Natural killer cell treated with Interleukin-12 subunit alpha and Interleukin-12 subunit beta and Interleukin-15 and Interleukin-18, amount 100 ng/mL, for 72 hours (primary cell): ENCODE measurements at places on chromosomes 3 and 15.

DNA sequence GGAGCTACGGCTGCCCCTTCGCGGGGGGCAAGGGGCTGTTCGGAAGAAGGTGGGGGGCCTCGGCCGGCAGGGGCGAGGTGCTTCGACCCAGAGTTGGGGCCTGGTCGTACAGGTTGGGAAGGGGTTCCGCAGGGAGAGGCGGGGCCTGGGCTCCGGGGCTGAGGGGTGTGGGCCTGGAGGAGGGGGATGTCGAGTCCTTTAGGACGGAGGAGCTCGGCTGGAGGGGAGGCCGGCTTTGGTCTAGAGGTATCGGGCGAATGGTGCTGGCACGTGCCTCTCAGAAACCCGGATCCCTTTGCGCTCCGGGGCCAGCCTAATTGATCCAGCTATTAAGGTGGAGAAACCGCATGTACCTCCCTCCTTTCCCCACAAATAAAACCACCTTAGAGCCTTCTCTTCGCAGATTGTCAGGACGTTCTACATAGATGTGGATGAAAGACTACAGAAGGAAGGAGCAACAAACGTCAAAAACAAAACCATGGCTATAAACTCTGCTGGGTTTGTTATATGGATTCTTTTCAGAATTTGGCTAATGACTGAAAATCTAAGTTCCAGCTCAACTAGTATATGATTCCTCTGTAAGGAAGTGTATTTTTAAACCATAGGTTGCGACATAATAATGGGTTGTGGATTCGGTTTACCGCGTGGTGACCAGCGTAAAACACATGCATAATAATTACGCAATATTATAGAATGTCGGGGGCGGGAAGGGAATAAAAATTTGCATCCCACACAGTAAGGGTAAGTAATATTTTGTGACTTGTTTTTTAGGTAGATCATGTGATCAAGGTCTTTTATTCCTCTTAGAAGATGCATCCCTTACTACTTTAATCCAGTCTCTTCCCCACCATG is 644 bp upstream of the NGLY1 start:
- DNase-seq, result peak; percentile 81

- DNase-seq, result no peak
Observed at GRCh38 chr3:173397161-173398110, at the start of gene NLGN1. Gene NLGN1, plus strand, starts transcription at chr3:173397744.

DNA sequence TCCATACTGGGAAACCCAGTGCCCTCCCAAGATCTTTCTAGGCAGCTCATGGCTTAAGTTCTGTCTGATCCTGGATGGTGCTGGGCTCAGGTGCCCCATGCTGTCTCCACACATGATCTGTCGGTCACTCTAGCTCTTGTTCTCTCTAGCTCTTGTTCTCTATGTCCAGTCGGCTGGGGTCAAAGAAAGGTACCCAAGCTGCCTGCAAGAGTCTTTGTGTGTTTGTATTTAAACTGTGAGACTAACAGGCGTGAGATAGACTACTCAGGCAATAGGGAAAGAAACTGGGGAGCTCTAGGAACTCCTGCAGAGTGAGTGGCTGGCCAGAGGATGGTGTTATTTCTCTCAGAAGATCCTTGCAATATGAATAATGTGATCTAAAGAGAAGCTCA is 40.2 kb downstream of the GPR156 start:
- DNase-seq, result no peak

GRCh38 chr15:52785672-52786406 is 4.3 kb downstream of the ONECUT1 start:
- DNase-seq, result peak; percentile 49

- no peak for DNase-seq
Observed at GRCh38 chr3:481680-482079, 285.1 kb downstream of the CHL1 start.

- no peak for DNase-seq
Observed at GRCh38 chr3:55521064-55521737, 34.1 kb upstream of the WNT5A start.

DNA sequence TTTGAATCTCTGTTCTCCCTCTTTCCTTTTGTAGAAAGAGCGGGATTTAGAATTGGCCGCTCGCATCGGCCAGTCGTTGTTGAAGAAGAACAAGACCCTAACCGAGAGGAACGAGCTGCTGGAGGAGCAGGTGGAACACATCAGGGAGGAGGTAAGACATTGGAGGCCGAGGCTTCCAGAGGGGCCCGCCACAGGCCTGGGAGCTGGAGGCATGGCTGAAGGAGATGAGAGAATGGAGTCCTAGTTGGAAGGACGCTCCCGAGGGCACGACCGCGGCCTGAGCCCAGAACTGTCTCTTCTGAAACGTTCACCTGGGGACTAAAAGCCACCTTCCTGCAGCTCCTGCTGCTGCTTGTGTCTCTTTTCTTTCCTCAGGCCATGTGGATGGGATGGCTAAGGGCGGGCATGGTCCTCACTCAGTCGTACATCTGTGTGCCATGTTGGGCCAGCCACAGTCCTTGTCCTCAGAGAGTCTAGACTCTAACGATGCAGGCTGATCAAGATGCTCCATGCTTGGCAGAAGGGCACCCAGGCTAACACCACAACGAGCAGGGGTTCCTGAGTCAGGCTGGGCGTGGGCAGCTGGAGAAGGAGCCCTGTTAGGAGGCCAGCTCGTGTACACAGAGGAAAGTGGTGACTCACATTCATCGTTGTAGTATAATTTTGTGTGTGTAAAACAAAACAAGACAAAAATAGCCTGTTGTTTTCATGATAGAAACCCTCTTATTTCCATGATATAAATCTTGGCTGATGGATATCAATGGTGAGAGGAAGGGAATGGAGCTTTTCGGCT is 81.1 kb downstream of the CCK start:
- DNase-seq, result no peak

GRCh38 chr3:38268522-38268921 is 2.9 kb downstream of the SLC22A13 start:
- no peak for DNase-seq

DNA sequence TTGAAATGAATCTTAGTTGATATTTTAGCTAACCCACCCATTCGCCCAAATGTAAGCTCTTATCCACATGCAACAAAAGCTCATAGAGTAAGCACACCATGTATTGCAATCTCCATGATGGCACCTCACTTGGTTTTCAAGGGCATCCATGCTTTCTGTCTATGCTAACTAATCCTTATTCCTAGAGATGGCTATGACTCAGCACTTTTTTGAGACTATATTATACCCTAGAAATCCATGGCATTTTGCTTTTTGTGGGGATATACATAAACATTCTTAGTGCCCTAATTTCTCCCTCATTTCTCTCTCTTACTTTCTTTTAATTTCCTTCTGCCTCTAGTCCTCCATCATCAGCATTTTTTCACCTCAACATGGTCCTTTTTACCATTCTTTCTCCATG is 168.5 kb upstream of the STT3B start:
- no peak for DNase-seq

DNA sequence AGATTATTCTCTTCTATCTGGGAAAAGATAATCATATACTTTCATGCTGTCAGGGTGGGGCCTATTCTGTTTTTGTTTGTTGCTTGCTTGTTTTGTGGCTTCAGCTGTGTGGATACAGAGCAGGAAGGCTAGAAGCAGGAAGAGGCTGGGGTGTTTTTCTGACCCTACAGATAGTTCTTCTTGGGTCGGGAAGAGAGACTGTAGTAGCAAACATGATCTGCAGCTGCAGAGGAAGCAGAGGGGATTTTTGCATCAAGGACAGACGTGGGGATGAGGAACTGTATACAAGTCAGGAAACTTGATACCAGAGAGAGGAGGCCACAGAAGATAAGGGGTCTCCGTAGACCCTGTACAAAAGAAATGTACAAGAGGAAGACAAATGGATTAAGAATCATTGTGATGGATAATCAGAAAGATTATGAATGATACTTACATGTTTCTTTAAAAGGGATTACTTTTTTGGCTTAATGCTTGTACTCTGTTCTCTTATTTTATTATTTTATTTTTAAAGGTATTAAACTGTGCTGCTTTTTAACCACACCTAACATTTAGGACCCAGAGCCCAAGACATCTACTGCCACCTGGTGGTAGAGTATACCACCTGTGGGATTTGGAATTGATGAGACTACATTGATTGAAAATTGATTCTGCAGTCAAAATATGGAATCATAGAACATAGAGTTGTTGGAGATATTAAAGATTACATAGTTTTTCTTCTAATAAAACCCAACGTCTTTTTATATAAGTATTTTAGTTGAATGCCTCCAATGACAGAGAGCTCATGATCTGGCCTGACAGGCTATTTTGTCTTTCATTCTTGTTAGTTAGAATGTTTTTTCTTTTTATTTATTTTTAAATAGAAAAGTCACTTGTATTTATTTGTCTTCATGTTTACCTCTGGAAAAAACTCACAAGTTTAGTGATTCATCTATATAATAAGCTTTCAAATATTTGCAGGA is 87.3 kb upstream of the ROPN1 start:
- DNase-seq, result no peak

DNA sequence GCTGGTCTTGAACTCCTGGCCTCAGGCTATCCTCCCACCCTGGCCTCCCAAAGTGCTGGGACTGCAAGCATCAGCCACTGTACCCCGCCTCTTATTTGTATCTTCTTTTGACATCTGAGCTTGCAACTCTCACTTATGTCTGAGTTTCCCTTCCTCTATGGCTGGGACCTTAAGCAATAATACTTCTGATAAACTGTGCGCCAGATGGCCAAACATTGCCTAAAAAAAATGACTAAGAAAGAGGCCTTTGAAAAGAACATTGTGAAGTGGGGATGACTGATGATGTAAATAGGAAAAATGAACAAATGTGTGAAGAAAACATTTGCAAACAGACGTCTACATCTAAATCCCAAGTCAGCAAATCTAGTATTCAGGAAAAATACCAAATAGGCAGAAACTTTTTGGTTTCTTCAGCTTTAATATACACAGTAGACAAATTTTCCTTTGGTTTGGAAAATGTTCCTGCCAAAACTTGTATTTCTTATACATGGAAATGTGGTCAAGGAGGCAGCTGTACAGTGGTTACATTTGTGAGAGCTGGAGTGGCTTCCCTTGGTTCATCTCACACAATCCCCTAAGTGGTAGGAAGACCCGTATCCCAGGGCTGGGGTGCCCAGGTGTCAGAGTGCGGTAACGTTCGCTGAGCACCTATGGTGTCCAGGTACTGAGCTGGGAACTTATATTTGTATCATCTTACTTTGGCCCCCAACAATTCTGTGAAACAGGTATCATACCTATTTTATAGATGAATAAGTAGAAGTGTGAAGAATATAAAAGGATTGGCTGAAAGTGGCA is 11.6 kb upstream of the TFRC start:
- DNase-seq, result no peak

DNA sequence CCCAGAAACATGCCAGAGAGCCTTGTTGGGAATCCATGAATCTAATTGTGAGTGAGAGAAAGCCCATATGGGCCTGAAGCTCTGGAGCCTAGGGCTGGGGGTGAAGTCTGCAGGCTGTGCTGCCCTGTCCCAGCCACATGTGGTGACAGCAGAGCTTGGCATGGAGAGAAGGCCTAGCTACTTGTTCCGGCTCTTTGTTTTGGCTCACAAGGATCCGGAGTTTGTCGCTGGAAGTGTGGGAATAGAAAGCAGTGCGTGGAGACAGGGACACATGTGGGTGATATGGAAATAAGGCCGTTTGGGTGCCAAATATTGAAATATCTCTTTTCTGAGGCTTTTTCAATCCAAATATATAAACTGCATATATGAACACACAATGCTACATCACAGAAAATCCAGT is 78.2 kb downstream of the CLSTN2 start:
- no peak for DNase-seq

DNA sequence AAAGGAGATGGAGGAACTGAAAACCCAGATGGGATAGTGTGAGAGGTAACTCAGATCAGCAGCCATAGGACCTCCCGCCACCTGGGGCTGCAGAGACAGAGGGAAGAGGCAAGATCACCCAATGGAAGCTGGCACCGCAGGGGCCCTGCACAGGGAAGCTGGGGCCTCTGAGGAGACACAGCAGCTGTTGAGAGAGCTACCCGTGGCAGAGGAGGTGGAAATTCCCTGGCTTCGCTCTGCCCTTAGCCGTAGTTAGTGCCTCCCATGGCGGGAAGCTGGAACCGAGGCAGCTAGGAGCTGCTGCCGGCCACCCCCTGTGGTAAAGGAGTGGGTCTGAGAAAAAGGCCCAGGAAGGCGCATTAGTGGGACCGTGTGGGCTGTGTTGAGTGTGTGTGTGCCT is 18.0 kb upstream of the PLXNA1 start:
- DNase-seq, result no peak

GRCh38 chr3:134885877-134886621 is 91.0 kb downstream of the EPHB1 start:
- DNase-seq, result no peak

DNA sequence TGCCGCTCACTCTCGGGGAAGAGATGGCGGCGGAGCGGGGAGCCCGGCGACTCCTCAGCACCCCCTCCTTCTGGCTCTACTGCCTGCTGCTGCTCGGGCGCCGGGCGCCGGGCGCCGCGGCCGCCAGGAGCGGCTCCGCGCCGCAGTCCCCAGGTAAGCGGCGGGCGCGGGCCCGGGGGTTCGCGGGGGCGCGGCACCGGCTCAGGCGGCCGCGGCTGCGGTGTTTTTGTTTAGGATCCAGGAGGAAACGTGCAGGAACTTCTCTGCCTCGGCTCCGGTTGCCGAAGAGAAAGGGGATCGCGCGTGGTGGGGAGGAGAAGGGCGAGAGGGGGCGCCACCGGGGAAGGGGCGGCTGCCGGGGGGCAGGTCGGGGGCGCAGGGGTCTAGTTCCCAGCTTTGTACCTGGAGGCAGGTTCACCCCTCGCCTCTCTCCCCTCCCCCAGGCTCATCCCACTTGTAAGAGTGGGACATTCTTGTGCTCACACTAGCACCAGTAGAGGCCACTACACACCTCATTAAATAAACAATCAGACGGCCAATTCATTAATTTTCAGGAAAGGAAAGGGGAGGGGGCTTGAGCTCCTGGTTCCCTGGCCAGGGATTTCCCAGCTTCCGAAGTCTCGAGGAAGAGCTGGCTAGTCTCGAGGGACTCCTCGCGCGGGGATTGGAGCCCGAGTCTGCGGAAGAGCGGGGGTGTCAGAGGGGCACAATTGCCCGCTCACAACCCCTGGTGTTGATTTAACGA is 562 bp downstream of the NEO1 start:
- no peak for DNase-seq

- no peak for DNase-seq
Observed at GRCh38 chr3:61847784-61848462, 286.6 kb downstream of the PTPRG start.

GRCh38 chr3:54535619-54536018 is 392.2 kb downstream of the LRTM1 start:
- DNase-seq, result no peak

DNA sequence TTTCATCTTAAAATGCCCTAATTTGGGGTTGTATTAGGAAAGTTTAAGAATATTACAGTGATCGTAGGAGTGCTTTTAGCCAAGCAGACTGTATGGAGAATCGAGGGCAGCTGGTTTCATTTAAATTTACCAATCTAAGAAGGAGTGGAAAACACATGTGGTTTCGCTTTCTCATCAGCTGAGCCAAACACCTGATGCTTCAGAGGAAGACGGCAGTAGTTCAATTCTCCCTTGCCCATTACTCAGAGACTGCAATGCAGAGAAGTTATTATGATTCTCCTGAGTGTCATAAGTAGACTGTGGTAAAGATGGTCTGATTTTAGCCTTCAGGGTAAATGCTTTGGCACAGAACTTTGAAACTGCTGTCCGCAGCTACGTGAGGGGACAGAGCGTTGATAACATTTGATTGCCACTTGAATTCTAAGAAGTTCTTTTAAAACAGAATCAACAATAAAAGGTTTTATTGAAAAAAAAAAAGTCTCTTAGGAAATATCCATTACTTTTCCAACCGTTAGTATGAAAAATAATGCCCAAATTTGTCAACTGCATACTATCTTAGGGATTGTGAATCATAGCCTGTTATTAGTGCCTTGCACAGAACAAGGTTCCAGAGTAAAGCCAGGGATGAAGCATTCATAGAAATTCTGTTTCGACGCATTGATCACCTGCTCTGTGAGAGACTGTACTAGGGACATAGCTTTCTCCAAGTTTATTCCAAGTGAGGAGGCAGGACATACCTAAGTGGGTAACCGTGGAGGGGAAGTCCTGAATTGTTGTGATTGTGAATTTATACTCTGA is 25.6 kb downstream of the LYSMD4 start:
- no peak for DNase-seq
